ENCODE measurements at places on chromosomes 13 and 19.

- DNase-seq: no peak
Observed at GRCh38 chr19:13984875-13985741, 21.0 kb downstream of the RFX1 start.

DNA sequence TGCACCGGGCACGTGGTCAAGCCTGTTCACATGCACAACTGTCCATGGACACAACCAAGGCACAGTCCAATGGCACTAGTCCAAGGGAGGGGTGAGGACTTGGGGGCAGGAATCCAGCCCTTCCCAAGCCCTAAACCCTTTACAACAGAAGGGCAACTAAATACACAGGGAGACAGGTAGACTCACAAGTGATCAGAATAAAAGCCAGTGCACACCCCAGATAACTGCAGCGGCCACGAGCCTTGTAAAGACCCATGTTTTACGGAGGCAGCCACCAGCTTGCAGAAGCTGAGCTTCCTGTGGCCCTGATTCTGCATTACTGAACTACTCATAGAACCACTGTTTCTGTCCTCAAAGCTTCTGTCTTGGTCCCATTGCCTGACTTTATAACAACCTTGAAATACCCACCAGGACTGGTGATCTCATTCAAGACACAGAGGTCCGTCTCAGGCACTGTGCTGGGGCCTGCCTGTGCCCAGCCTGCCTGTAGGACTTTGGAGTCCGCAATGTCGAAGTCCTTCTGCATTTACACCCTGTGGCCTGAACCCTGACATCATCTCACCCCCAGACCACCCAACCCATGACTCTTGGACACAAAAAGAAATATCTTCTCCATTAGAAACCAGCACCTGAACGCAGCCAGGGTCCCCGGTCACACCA, 181.2 kb downstream of the COL4A1 start:
- no peak for DNase-seq

DNA sequence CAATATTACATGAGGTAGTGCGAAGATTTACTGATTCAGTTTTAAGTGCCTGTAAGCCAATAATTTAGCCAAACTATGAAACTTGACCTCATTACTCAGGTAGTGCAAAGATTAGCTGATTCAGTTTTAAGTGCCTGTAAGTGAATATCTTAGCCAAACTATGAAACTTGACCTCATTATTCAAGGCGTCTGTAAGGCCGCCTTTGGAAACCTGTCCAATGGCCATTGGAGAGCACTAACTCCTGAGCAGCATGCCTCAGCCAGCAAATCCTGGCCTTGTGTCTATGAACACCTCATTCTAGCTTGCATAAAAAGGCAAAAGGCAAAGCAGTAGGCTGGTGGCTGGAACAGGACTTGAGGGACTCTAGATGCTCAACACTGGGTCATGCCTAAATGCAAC, 127.0 kb upstream of the GPR12 start:
- DNase-seq: no peak

- no peak for DNase-seq
Observed at GRCh38 chr13:109949397-109949796, 163.0 kb upstream of the IRS2 start.

- no peak for DNase-seq
Observed at GRCh38 chr13:24493356-24493755, 19.2 kb downstream of the PARP4 start.

DNA sequence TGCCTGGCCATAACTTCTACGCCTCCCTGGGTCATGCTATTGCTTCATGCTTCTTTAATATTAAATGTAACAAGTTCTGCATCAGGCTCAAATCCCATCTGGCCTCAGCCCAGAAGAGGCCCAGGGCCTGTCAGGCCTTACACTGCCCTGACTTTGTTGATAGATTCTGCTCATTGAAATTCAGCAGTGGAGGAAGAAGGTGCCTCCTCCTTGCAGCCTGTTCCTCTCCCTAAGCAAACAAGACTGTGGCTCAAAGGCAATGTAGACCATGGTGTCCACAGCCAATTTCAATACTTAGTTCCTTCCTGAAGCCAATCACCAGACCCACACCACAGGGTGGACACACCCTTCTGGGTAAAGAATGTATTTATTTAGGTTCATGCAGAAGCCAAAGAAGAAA, 59.4 kb downstream of the LACC1 start:
- DNase-seq: no peak

DNA sequence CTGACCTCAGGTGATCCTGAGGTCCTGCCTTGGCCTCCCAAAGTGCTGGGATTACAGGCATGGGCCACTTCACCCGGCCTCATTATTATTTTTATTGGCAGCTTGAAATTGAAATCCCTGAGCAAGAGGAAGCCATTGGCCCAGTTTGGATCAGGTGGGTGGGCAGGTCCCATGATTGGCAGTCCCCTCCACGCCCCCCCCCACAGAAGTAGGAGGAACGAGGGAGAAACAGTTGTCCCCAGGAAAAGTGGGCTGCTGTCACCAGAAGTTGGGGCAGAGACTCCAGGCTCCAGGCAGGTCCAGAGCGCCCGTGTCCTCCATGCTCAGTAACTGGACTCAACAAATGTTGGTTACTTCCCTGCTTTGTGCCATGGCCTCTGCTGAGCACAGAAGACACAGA, 70.4 kb downstream of the SIPA1L3 start:
- no peak for DNase-seq

- DNase-seq: no peak
Observed at GRCh38 chr13:41563341-41563983, 106.1 kb downstream of the RGCC start.

GRCh38 chr19:45526143-45526542, 18.9 kb downstream of the VASP start:
- peak; percentile 43 for DNase-seq

DNA sequence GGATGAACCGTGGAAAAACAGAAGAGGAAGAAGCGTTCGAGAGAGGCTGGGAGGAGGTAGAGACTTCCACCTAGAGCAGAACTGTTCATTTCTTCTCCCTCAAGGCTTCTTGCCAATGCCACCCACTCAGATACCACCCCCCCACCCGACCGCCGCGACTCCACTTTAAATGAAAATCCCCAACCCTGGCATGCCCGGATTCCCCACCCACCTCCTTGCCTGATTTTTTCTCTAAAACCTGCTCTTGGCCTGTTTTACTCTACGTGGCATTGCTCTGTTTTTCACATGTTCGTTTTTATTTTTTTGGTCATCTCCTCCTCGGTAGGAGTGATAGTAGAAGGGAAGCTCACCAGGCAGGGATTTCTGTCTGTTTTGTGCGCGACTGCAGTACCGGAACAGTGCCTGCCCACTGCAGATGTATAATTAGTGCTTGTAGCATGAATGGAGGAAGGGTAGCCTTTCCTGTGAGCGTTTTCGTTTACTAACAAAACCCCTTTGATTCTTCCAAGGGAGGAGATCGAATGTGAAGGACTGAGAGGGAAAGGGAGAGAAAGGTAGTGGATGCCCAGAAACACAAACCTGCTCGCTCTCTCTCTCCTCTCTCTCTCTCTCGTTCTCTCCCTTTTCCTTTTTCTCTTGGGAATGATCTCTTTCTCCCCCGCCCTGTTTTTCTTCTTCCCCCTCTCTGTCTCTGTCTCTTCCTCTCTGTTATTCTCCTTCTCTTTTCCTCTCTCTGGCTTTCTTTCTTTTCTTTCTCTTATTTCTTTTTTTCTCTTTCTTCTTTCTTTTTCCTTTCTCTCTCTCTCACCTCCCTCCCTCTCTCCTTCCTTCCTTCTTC, 2.2 kb downstream of the CD70 start:
- DNase-seq: no peak

GRCh38 chr13:21557995-21558394, 46.0 kb downstream of the MICU2 start:
- peak; percentile 85 for DNase-seq

DNA sequence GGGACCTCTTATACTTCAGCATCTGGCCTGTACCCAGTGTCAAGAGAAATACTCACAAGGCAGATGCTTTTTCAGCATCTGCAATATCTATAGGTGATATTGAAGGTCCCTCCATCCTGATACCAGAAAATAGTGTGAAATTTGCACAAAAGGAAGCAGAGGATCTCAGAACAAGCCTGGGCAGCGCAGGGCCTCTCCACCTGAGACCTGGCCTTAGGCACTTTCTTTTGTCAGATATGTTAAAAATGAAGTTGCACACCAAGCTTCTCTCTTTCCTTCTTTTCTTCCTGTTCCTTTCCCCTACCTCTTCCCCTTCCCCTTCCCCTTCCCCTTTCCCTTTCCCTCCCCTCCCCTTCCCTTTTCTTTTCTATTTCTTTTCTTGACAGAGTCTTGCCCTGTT, 62.2 kb downstream of the ARHGEF18 start:
- no peak for DNase-seq

DNA sequence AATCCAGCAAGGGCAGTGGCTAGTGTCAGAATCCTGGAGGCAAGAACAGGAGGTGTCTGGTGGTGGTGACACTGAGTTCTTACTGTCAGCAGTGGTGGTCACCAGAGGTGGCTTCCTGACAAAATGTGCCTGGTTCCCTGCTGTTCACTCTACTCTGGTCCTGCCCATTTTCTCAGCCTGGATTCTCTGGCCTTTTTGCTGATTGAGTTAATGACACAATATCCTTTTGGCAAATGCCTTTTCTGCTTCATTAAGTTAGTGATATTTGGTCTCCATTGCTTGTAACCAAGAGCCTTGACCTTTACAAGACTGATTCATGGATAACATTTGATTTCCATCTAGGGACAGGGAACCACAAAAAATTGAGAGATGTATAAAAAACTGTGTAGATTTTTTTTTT, 51.1 kb downstream of the RFC3 start:
- DNase-seq: no peak

- no peak for DNase-seq
Observed at GRCh38 chr13:83008212-83008929, 873.9 kb downstream of the SLITRK1 start.

- no peak for DNase-seq
Observed at GRCh38 chr19:29497241-29497640, 28.6 kb upstream of the VSTM2B start.

DNA sequence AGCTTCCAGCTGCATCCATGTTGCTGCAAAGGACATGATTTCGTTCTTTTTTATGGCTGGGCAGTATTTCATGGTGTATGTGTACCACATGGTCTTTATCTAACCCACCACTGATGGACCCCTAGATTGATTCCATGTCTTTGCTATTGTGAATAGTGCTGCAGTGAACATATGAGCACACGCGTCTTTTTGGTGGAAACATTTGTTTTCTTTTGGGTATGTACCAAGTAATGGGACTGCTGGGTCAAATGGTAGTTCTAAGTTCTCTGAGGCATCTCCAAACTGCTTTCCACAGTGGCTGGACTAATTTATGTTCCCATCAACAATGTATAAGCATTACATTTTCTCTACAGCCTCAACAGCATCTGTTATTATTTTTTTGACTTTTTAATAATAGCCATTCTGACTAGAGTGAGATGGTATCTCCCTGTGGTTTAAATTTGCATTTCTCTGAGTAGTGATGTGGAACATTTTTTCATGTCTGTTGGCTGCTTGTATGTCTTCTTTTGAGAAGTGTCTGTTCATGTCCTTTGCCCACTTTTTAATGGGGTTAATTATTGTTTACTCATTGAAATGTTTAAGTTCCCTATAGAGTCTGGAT, 6.8 kb upstream of the UBE2L5 start:
- no peak for DNase-seq

DNA sequence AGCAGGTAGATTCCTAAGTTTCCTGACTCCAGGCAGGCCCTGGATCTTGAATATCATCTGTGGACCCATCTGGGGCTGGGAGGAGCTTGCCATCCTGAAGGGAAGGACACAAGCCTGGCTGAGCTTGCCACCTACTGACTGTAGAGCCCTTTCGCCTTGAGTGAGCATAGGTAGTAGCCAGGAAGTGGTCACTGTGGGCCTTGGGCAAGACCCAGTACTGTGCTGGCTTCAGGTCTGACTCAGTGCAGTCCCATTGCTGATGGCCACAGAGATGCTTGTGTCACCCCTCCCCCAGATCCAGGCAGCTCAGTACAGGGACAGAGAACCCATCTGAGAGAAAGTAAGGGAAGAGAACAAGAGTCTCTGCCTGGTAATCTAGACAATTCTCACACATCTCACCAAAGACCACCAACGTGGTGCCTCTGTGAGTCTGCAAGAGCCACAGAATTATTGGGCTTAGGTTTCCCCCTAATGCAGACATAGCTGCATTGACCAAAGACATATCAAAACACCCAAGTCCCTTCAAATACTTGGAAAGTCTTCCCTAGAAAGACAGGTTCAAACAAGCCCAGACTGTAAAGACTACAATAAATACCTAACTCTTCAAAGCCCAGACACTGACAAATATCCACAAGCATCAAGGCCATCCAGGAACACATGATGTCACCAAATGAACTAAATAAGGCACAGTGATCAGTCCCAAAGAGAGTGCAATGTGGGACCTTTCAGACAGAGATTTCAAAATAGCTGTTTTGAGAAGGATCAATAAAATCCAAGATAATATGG, 108.2 kb upstream of the WASF3 start:
- DNase-seq: peak; percentile 9

DNA sequence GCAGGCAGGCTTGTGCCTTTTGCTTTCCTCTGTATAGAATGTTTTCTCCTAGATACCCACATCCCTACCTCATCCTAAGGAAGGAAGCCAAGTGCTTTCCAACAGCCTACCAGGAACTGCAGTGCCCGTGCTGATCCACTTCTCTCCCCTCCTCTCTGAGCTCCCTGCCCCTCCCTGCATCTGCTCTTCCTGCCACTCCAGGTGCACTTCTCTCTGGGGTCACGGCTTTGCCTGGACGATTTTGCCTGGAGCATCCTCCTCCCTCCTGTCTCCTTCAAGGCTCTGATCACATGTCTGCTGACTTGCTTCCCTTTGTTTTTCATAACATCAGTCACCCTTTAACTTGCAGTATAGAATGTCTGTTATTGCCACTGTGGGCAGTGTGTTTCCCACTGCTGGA, 34.7 kb upstream of the IRS2 start:
- no peak for DNase-seq

- no peak for DNase-seq
Observed at GRCh38 chr13:97077341-97077740, 83.1 kb upstream of the OXGR1 start.

DNA sequence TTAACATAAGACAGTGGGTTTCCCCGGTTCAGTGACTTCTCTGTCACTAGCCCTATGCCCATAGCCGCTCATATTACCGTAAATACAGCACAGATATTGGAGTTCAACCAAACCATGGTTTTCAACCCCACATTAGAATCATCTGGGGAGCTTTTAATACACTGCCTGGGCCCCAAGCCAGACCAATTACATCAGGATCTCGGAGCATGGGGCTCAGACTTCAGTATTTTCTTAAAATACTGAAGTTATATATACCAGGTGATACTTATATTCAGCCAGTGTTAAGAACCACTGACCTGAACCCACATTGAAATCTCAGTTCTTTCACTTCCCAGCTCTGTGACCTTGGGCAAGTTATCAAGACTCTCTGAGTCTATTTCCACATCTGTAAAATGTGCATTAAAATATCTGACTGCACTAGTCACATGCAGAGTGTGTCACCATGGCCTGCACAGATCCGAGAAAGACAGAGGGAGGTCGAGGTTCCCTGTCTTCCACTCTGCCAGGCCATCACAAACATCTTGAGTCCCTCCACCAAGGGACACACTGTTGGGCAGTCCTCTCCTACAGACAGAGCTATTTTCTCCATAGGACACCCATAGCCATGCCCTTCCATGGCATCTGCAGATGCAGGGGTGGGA, 32.2 kb upstream of the IPO5 start:
- no peak for DNase-seq

Data from hematopoietic multipotent progenitor cell treated with erythropoietin and hydrocortisone succinate and interleukin-3 and kit ligand, for 8 days (in vitro differentiated cells).